ENCODE measurements at places on chromosomes 5 and 9. TPM values are rescaled to one million over a fixed set of nuclear protein-coding genes. Genes with fewer than 3 reads are reported as not detected.

DNA sequence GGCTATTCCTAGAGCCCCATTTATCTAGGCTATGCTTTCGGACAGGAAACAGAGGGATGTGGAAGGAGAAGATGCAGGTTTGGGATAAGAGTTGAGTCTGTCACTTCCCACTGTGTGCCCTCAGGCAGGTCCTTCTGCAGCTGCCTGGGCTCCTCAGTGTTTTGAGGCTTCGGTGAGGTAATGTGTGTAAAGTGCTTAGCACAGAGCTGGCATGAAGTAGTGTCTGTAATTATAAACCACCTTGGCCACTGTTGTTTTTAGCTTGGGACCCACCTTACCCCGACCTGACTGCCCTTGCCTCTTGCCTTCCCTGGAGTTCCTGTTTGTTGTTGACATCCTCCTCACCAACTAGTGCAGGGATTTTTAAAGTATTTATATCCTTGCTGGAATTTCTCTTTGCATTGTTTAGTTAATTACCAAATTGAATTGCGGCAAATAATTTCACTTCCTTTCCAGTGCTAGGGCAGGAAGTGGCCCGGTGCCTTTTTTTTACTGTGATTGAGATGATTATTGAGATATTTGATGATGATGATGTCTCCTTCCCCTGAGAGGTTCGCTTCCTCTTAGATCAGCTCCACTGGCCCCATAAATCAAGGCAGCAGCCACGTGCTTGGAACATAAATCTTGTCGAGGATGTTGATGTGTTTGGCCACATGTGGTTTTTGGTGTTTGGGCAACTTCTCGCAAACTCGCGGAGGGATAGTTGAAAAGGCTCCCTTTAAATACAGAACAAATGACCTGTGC is 38.3 kb upstream of the DAB2IP start:
- no peaks in the 10 kb centered on the region for H3K4me1 ChIP-seq
- H3K36me3 ChIP-seq = no peaks in the 10 kb centered on the region
- no peak overlapping the region for H3K4me3 ChIP-seq
- no peaks in the 10 kb centered on the region for H3K27me3 ChIP-seq
- H3K27ac ChIP-seq = no peak overlapping the region

DNA sequence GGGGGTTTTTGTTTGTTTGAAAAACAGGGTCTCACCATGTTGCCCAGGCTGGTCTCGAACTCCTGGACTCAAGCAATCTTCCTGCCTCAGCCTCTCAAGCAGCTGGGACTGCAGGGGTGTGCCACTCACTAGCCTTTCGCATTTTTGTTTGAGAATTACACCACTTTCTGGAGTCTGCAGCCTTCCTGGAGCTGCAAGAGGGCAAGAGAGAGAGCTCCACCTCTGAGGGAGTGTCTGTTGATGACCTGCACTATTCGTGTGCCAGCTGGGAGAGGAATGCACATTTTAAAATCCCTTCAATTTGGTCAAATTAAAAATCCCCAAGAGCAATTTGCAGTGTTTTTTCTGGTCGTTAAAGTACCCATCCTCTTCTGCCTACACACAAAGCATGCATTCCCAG is 5.0 kb upstream of the CKMT2 start:
- no peaks in the 10 kb centered on the region for H3K4me1 ChIP-seq
- H3K27ac ChIP-seq = no peak overlapping the region
- no peaks in the 10 kb centered on the region for H3K36me3 ChIP-seq
- H3K4me3 ChIP-seq = no peak overlapping the region
- no peaks in the 10 kb centered on the region for H3K27me3 ChIP-seq

DNA sequence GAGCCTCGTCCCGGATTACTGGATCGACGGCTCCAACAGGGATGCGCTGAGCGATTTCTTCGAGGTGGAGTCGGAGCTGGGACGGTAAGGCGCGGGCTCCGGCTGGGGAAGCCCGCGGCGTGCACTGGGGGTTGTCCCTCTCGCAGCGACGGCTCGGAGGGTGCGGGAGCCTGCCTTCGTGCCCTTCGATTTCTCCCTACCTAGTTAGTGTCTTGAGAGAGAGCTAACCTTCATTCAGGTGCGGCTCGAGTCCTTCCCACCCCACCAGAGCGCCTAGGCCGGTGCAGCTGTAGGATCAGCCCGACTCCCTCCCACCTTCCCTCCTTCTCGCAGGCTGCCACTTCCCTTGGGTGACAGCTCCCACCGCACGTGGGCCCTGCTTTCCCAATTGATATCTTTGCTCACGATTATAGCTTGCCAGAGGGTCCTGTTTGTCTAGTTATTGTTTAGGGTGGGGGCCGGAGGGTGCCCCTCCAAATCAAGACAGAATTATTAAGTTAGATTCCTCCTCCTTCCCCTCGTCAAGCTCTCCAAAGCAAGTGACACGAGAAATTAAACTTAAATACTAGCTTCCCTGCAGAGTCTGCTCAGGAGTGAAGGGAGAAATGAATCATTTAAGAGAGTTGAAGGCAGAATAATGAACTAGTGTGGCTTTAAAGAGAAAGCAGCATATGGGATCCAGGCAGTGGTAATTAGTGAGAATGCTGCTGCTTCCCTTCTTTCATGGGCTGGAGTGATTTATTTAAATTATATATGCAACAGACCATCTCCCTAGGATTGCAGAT is 569 bp downstream of the CAMK4 start:
- H3K4me1 ChIP-seq = peaks cover 6% of the 10 kb centered on the region
- no peaks in the 10 kb centered on the region for H3K36me3 ChIP-seq
- H3K4me3 ChIP-seq = peak overlapping the region; percentile 62

DNA sequence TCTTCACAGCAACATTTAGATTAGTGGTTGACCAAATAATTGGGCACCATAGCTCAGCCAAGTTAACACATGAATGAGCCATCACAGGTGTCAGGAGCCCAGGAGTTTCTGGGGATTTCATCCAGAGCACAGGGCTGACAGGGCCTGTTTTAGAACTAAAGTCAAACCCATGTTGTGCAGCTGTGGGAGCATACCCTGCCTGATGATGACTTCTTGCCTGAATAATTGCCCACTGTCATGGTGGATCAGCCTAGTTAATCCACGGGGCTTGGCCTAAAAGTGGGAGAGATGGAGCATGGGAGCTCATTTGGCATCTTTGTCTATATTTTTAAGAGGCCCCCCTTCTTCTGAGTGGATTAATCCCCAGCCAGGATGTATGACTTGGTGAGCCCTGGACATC is 105.6 kb upstream of the GDNF start:
- DNase-seq = no peak
- H3K27me3 ChIP-seq = no peaks in the 10 kb centered on the region
- H3K27ac ChIP-seq = no peak overlapping the region
- H3K4me1 ChIP-seq = no peaks in the 10 kb centered on the region
- no peak overlapping the region for H3K4me3 ChIP-seq

- no peak for DNase-seq
- no peak overlapping the region for H3K27ac ChIP-seq
- no peaks in the 10 kb centered on the region for H3K27me3 ChIP-seq
- H3K4me1 ChIP-seq = peaks cover 3% of the 10 kb centered on the region
Observed at GRCh38 chr9:113154471-113154870, 3.7 kb downstream of the SLC31A2 start.

GRCh38 chr5:64462391-64462790 is 43.4 kb upstream of the RGS7BP start:
- no peaks in the 10 kb centered on the region for H3K36me3 ChIP-seq
- no peaks in the 10 kb centered on the region for H3K27me3 ChIP-seq
- no peak for DNase-seq
- no peak overlapping the region for H3K4me3 ChIP-seq
- H3K4me1 ChIP-seq = no peaks in the 10 kb centered on the region

DNA sequence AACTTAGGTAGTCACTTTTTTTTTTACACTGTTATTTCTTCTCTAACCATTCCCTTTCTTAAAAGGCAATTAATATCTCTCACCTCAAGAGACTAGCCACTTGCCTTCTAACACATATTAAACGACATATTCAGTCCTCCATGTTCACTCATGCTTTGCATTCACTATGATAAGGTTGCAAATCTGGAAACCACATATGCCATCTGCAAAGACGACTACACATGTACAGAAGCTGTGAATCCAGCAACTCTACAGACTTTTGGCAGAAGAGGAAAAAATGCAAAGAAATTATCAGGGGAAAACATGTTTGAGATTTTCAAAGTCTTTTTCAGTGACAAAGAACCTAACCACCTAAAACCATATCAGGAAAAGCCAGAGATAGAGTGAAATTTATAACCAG is 112.1 kb downstream of the EPB41L4A start:
- no peak overlapping the region for H3K27ac ChIP-seq
- H3K4me3 ChIP-seq = no peak overlapping the region
- H3K36me3 ChIP-seq = no peaks in the 10 kb centered on the region
- H3K27me3 ChIP-seq = no peaks in the 10 kb centered on the region
- DNase-seq = no peak

- peaks cover 13% of the 10 kb centered on the region for H3K27me3 ChIP-seq
- no peaks in the 10 kb centered on the region for H3K4me1 ChIP-seq
- DNase-seq = no peak
Observed at GRCh38 chr5:174324680-174325079, 279.2 kb downstream of the NSG2 start.

DNA sequence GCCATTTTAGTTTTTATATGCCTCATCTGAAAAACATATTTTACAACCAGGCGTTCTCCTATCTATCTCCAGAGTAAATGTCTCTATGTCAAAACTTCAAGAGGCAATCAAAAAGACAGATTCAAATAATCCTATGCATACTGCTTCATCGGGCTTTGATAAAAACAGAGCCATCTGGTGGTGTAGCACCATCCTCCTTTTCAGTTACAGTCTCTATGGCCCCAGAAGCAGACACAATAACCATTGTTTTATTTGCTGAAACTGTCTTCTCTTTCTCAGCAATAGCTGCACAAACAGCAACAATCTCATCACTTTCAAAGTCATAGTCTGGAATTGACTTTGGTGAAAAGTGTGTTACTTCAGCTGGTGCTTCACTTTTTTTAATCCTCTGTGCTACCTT is 36.3 kb downstream of the PTGER4 start:
- H3K36me3 ChIP-seq = peaks cover 7% of the 10 kb centered on the region
- no peak for DNase-seq
- H3K27me3 ChIP-seq = no peaks in the 10 kb centered on the region

- no peaks in the 10 kb centered on the region for H3K27me3 ChIP-seq
- no peak overlapping the region for H3K4me3 ChIP-seq
- DNase-seq = peak; percentile 68
- H3K36me3 ChIP-seq = peaks cover 14% of the 10 kb centered on the region
- peaks cover 21% of the 10 kb centered on the region for H3K4me1 ChIP-seq
- no peak overlapping the region for H3K27ac ChIP-seq
Observed at GRCh38 chr9:72203205-72203803, 54.1 kb downstream of the GDA start.

GRCh38 chr5:16974981-16975380 is 38.9 kb upstream of the MYO10 start:
- H3K4me3 ChIP-seq = no peak overlapping the region
- H3K27me3 ChIP-seq = no peaks in the 10 kb centered on the region
- no peaks in the 10 kb centered on the region for H3K4me1 ChIP-seq
- no peak for DNase-seq
- no peaks in the 10 kb centered on the region for H3K36me3 ChIP-seq

- H3K27me3 ChIP-seq = no peaks in the 10 kb centered on the region
- no peaks in the 10 kb centered on the region for H3K36me3 ChIP-seq
- no peak overlapping the region for H3K27ac ChIP-seq
- no peak overlapping the region for H3K4me3 ChIP-seq
- H3K4me1 ChIP-seq = no peaks in the 10 kb centered on the region
- DNase-seq = no peak
Observed at GRCh38 chr5:83662558-83662957, 58.1 kb downstream of the HAPLN1 start.

- peak; percentile 76 for DNase-seq
- H3K4me3 ChIP-seq = no peak overlapping the region
- H3K27ac ChIP-seq = no peak overlapping the region
- H3K36me3 ChIP-seq = no peaks in the 10 kb centered on the region
- peaks cover 13% of the 10 kb centered on the region for H3K4me1 ChIP-seq
- no peaks in the 10 kb centered on the region for H3K27me3 ChIP-seq
Observed at GRCh38 chr5:141691867-141692532, 10.0 kb upstream of the ARAP3 start.

- H3K4me1 ChIP-seq = no peaks in the 10 kb centered on the region
- DNase-seq = no peak
- H3K27ac ChIP-seq = no peak overlapping the region
- H3K27me3 ChIP-seq = no peaks in the 10 kb centered on the region
Observed at GRCh38 chr5:174229514-174230370, 184.2 kb downstream of the NSG2 start.

DNA sequence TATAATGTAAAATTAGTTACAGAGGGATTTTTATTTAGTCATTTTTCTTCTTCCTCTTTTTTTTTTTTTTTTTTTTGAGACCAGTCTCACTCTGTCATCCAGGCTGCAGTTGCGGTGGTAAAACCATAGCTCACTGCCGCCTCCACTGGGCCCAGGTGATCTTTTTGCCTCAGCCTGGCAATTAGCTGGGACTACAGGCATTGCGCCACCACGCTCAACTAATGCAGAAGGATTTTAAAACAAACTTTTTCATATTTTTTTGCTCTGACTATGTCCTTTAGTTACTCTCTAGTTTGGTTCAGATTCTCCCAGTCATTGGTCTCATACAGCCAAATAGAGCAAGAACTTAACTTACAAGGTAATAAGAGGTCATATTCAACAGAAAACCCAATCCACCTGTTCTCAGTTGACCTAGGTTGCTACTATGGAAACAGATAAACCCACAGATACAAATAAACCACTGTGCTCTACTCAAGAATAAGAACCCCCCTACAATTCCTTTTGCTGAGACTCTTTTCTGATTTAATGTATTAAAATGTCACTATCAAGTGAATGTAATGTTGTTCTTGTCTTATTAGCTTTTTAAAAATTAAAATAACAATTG is 50.1 kb upstream of the TTC39B start:
- H3K36me3 ChIP-seq = no peaks in the 10 kb centered on the region
- peak; percentile 77 for DNase-seq
- H3K27ac ChIP-seq = no peak overlapping the region
- H3K4me1 ChIP-seq = peaks cover 24% of the 10 kb centered on the region
- no peak overlapping the region for H3K4me3 ChIP-seq

- H3K27me3 ChIP-seq = no peaks in the 10 kb centered on the region
- H3K27ac ChIP-seq = no peak overlapping the region
- H3K36me3 ChIP-seq = peaks cover 9% of the 10 kb centered on the region
- no peaks in the 10 kb centered on the region for H3K4me1 ChIP-seq
- no peak overlapping the region for H3K4me3 ChIP-seq
Observed at GRCh38 chr5:6666762-6667161, 33.5 kb downstream of the SRD5A1 start.

DNA sequence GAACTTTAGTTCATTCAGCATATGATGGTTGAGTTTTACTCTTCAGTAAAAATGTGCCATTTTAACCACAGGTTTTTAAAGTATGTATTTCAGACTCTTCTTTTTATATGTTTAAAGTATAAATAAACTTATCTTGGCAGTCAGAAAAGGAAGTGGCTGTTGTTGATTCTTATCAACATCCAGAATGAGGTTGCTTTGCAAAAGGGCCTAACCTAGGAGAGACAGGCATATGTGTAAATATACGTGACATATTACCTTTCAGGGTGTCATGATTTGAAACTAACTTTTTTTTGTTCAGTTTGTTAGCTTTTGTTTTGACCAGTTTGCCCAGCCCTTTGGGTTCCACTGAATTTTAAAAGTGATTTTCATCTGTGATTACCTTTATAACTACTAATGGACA is 7.4 kb downstream of the SMARCA2 start:
- H3K27me3 ChIP-seq = no peaks in the 10 kb centered on the region
- no peak overlapping the region for H3K4me3 ChIP-seq
- peaks cover 2% of the 10 kb centered on the region for H3K4me1 ChIP-seq

The TLX3 gene
- not detected for polyA plus RNA-seq

The CCL28 gene
- polyA plus RNA-seq = 20.4 TPM

The DAP gene
- polyA plus RNA-seq = 170 TPM

The TEX48 gene
- not detected for polyA plus RNA-seq

The MRPS30 gene
- 34.3 TPM for polyA plus RNA-seq

The TIGD6 gene
- polyA plus RNA-seq = 3.4 TPM

The FBN2 gene
- under 0.01 TPM for polyA plus RNA-seq

The CAPSL gene
- not detected for polyA plus RNA-seq

The PCDHB3 gene
- 0.31 TPM for polyA plus RNA-seq

The CFAP90 gene
- polyA plus RNA-seq = not detected

The FOXD1 gene
- polyA plus RNA-seq = 19.2 TPM

The AP3S1 gene
- polyA plus RNA-seq = 62.7 TPM

The C7 gene
- polyA plus RNA-seq = 1.1 TPM

The ACTBL2 gene
- polyA plus RNA-seq = not detected
